ENCODE measurements at places on chromosomes 12 and 14.

GRCh38 chr14:42508209-42508946, 901.7 kb downstream of the LRFN5 start:
- DNase-seq, result no peak

GRCh38 chr14:49950275-49951228, 57.7 kb downstream of the ARF6 start:
- DNase-seq, result no peak

GRCh38 chr14:65704850-65705249, 292.3 kb downstream of the FUT8 start:
- DNase-seq, result peak; percentile 9

- no peak for DNase-seq
Observed at GRCh38 chr12:75820071-75820470, 211.5 kb downstream of the PHLDA1 start.

GRCh38 chr12:109948368-109948767, 47.8 kb downstream of the GIT2 start:
- no peak for DNase-seq

- DNase-seq, result no peak
Observed at GRCh38 chr12:99131751-99132199, 486.7 kb downstream of the APAF1 start.

- no peak for DNase-seq
Observed at GRCh38 chr12:101829639-101830366, 956 bp downstream of the GNPTAB start.

GRCh38 chr12:30732954-30733637, 21.7 kb downstream of the CAPRIN2 start:
- DNase-seq, result no peak

DNA sequence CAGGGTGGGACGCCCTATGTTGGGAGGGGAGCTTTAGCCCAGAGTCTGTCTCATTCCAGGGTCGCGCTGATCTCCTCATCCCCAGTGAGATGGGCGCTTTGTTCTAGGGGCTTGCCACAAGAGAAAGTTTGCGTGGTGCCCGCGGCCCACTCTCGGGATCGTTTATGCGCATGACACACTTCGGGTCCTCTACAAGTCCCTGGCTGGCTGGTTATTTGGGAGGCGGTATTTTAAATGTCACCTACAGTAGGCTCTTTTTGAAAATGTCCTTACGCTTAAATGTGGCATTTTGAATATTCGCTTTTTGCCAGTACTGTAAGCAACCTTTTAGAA, 541 bp downstream of the GOLT1B start:
- DNase-seq, result peak; percentile 48

- peak; percentile 22 for DNase-seq
Observed at GRCh38 chr12:70646850-70647249, 9.6 kb upstream of the PTPRB start.

GRCh38 chr12:130063866-130064265, 98.4 kb upstream of the FZD10 start:
- no peak for DNase-seq

DNA sequence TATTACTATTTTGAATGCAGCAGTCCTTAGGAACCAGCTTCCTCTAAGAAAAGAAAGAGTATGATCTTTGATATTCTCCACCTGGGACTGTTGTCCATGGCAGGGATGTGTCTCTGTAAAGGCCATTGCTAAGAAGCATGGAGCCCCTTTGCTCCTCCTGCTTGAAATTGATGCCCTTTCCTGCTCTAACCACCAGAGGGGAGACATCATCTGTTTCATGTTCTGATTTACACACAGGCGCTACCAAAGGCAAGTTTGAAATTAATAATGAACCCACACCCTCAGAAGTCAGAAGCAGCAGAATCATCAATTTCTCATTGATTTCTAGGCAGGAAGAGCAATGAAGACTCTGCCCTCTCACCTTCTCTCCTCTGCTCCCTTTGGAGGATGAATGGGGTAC, 253.8 kb downstream of the RMST start:
- peak; percentile 8 for DNase-seq

DNA sequence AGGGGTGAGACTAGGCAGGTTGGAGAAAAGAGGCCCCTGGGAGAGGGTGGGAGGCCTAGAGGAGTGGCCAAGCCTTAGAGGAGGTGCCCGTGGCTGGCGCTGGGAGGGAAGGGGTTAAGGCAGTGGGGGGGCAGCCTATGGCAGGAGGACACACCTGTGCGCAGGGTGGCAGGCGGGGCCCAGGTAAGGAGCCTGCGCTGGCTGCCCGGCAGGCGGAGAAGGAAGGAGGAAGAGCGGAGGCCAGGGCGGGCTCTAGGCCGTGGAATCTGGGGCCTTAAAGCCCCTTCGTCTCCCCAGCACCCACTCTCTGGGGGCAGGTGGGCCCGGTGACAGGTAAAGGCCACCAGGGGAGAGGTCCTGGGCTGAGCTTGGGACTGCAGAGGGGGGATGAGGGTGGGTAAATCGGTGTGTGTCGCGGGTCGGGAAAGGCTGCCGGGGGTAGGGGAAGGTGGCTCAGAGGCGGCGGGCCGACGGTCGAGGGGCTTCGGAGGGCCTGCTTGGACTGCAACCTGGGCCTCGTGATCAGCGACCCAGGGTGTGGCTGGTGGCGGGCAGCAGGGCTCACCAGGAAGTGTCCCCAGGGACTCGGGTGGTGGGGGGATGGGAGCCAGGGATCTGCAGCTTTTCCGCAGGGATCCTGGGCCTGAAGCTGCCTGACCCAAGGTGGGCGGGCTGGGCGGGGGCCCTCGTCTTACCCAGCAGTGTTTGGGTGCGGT, 7.3 kb downstream of the PHB2 start:
- no peak for DNase-seq

DNA sequence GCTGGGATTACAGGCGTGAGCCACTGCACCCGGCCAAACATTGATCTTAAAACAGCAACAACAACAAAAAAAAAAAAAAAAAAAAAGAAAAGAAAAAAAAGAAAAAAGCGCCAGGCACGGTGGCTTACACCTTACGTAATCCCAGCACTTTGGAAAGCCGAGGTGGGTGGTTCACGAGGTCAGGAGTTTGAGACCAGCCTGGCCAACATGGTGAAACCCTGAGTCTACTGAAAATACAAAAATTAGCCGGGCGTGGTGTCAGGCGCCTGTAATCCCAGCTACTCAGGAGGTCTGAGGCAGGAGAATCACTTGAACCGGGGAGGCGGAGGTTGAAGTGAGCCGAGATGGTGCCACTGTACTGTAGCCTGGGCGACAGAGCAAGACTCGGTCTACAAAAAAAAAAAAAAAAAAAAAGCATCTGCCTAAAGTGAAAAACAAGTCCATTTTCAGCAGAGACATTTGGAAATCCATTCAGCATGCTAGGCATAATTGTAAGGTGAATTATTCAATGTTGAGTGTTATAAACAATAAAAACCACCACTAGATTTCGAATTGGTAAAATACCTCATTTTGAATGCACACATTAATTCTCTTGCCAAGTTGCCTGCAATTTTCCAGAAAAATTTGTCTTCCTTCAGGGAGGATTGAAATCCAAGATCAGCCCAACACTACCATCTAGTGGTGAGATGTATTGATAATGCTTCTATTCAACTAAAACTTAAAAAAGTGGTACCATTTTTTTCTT, 8.0 kb upstream of the CERS5 start:
- DNase-seq, result peak; percentile 32

- no peak for DNase-seq
Observed at GRCh38 chr14:60922050-60922449, 58.8 kb downstream of the TRMT5 start.

- DNase-seq, result no peak
Observed at GRCh38 chr14:91293281-91293680, 48.8 kb upstream of the GPR68 start.

DNA sequence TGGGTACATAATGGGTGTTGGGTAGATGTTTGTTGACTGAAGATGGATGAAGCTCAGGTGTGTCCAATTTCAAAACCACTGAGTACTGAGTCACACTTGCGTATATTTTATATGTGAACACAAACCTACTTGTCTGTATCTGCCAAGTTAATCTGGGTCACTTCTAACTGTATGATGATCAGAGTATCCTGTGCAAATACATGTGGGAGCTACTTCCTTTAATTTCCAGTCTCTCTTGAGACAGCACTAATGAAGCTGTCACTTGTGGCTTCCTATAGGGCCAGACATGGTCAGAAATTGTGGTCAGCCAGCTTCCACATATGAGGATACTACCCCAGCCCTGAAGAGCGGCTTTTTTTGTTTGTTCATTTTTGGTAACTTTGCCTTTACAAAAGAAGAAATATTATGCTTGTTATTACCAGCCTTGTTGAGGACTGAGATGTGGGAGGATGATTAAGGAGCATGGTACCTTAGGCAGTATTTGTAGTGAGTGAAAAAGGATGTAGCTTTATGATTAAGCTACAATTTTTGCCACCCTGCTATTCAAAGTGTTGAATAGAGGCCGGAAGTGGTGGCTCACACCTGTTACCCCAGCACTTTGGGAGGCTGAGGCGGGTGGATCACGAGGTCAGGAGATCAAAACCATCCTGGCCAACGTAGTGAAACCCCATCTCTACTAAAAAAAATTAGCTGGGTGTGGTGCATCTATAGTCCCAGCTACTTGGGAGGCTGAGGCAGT, 32.4 kb downstream of the PLXNC1 start:
- no peak for DNase-seq

GRCh38 chr12:94173660-94174265, 25.4 kb downstream of the PLXNC1 start:
- no peak for DNase-seq

DNA sequence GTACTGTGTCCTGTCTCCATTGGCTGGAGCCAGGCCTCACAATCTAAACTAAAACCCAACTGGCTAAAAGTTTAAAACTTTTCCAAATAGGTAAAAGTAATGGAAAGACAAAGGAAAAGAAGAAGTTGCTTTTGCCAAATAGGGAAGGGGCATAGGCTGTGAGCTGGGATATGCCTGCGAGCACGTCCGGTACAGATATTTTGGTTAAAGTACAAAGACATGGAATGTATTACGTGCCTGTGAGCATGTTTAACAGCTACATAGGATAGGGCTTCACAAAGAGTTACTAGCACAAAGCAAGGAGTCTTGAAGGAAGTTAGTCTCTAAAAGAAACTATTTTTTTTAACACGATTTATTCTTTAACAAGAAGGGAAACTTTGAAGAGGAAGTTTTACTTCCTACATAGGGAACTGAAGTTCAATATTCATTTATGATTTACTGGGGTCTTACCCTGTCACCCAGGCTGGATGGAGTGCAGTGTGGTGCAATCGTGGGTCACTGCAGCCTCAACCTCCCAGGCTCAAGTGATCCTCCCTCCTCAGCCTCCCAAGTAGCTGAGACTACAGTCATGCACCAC, 41.9 kb upstream of the INF2 start:
- DNase-seq, result no peak

DNA sequence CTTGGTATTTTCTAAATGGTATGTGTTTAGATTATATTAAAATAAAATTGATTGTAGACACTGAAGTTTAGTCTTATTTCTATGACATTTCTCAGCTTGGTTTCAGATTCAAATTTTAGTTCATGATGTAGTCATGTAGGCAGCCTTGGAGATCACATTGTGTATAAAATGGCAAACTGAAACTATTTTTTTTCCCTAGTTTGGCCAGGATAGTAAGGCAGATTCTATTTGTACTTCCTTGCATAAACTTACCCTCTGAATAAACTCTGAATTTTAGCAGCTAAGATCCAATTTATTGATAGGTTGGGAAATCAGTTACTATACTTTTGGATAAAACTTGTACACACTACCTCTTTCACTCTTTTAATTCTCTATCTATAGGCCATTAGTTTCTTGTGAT, 30.4 kb downstream of the PAPOLA start:
- no peak for DNase-seq

DNA sequence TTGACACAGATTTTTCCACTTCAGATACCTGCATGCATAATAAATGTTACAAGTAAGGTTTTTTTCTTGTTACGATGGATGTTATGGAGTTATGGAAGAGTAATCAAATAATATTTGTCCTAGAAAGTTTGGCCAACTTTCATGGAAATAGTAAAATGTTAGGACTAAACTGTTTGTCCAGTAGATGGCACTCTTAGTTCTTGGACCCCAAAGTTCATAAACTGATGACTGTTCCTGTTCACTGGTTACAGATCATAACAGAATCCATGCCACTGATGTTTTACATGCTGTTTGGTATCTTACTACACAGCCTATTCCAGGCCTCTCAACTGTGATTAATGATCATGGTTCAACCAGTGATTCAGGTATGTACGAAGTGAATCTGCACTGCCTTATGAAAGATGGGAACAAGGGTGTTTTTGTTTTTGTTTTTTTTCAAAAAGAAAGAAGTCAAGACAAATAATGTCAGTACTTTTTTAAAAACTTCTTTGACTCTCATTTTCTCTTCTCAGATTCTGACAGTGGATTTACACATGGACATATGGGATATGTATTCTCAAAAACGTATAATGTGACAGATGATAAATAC, 48.8 kb upstream of the SLCO1C1 start:
- DNase-seq, result peak; percentile 52

GRCh38 chr12:132719954-132720324, 9.3 kb downstream of the PGAM5 start:
- DNase-seq, result no peak
